Germinal center (tissue), 1 donor: ENCODE measurements at places on chromosomes 1 and 21.

GRCh38 chr1:53658489-53659230, 80.3 kb downstream of the GLIS1 start:
- no peak for DNase-seq

DNA sequence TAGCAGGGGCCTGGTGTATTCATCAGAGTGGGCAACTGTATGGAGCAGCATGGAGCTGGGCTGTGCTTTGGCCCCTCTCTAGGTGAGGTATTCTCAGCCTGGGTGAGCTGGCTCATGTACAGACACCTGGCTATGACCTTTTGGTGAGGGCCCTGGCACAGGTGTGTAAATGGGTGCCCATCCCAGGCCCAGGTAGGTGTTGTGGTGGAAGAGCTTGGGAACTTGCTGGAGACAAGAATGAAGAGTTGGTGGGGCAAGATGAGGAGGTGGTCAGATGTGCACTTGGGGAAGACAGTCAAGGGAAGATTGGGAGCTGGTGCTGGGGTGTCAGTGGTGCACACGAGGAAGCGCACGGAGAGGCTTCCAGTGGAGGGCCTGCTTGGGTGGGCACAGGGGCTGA, 95.5 kb downstream of the TRIM11 start:
- no peak for DNase-seq

GRCh38 chr1:177490786-177491185, 320.0 kb downstream of the BRINP2 start:
- no peak for DNase-seq

DNA sequence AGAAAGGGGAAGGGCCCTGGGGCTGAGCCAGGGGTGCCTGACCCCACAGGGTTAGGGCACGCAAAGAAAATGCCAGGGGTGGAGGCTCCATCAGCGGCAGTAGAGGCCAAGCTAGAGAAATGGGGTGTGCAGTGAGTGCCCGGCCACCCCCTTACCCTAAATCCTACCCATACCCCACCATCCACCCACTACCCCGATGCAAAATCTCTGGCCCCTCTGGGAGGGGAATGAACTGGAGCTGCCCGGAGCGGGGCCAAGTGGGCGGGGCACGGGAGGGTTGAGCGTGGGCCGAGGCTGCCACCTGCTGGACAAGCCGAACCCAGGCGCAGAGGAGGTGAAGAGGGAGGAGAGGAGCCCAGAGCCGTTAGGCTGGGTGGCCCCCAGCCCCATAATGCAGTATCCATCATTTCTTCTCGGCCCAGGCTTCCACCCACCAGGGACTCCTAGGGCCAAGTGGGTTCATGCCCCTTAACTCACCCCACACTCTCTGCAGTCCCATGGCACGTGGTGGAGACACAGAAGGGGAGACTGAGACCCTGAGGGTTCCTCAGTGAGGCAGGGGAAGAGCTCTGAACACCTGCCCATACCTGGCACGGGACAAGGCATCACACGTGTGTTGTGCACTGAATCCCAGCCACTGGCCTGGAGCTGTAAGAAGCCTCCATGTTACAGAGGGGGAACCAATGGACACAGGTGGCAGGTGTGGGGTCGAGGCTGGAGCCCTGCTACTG, 1.4 kb upstream of the C1QC start:
- DNase-seq = peak; percentile 80

GRCh38 chr1:157994704-157995582, 1.5 kb downstream of the KIRREL1 start:
- DNase-seq = no peak

GRCh38 chr1:193473932-193474331, 287.5 kb upstream of the B3GALT2 start:
- DNase-seq = no peak

- no peak for DNase-seq
Observed at GRCh38 chr1:115129071-115129640, 39.9 kb upstream of the TSPAN2 start.

GRCh38 chr1:42932442-42932941, 26.2 kb downstream of the SLC2A1 start:
- no peak for DNase-seq

- DNase-seq = no peak
Observed at GRCh38 chr1:227944090-227944930, 3.4 kb downstream of the WNT9A start.

- no peak for DNase-seq
Observed at GRCh38 chr1:107000902-107001301, 55.6 kb upstream of the PRMT6 start.

GRCh38 chr1:182248721-182249120, 142.9 kb downstream of the GLUL start:
- DNase-seq = no peak

DNA sequence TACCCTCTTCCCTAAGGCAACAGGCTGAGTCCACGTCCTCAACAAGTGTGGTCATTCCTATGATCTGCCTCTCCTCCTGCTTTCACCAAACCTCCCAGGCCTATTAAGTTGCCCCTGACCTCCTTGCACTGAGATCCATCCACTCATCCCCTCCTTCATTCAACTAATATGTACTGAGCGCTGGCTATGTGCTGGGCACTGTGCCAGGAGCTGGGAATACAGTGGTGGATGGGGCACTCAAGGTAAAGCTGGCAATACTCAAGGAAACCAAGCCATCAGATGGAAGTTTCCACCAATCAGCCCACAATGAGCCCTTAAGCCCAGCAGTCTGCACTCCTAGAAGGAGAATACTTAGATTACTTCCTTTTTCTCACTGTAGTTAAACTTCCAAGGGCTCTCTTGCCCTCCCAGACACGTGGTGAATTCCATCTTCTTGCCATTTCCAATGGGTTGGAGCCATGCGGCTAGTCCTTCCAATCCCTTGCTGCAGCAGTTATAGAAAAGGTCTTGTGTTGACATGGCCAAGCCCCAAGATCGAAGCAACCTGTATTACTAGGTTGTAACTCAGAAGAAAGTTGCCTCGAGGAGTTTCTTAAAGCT, 279.9 kb upstream of the RUNX1 start:
- DNase-seq = no peak

GRCh38 chr1:48200166-48200900, 22.2 kb upstream of the SLC5A9 start:
- no peak for DNase-seq

- DNase-seq = no peak
Observed at GRCh38 chr21:32981096-32981495, 44.6 kb upstream of the OLIG2 start.

DNA sequence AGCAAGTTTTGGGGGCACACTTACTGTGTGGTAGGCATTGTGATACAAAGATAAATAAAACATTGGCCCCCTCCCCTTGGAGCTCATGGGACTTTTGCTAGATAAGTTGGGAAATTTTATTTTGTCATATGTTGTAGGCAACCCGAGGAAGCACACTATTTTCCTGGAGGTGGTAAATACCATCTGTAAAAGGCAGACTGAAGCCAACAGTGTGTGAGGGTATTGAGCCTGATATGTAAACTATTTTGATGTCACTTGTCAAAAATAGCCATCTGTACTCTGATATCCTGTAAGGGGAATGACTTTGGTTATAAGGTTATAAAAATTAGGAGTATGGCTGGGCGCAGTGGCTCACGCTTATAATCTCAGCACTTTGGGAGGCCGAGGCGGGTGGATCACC, 30.6 kb downstream of the VANGL2 start:
- DNase-seq = no peak

- no peak for DNase-seq
Observed at GRCh38 chr1:218741852-218742251, 396.7 kb downstream of the TGFB2 start.

DNA sequence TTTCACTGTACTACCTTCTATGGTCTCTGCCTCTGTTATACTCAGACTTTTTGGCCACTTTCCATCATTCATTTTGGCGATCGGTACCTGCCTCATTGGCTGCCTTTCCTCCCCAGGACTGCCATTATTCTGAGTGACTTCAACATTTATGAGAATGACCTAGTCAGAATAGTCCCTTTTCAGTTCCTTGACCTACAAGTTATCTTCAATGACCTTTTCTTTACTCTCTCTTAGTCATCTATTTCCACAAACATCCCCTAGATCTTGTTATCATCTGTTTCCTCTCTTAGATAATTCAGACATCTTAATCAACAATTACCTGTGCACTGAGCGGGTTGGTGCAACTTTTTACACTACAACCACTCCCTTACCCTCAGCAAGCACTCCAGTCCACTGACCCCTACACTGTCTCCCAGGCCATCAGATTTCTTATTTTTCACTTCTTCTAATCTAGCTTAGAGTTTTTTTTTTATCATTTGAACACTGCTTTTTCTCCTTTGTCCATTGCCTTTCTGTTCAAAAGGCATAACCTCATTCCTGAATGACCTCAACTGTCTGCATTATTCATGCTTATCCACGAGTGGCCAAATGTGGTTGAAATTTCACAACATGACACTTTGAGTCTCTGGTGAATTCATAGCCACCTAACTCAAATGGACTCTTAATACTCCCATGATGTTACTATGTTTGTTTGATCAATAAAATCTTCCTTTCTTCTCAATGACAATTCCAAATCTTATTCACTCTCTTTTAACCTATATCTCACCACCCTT, 112.7 kb downstream of the HMCN1 start:
- DNase-seq = no peak

DNA sequence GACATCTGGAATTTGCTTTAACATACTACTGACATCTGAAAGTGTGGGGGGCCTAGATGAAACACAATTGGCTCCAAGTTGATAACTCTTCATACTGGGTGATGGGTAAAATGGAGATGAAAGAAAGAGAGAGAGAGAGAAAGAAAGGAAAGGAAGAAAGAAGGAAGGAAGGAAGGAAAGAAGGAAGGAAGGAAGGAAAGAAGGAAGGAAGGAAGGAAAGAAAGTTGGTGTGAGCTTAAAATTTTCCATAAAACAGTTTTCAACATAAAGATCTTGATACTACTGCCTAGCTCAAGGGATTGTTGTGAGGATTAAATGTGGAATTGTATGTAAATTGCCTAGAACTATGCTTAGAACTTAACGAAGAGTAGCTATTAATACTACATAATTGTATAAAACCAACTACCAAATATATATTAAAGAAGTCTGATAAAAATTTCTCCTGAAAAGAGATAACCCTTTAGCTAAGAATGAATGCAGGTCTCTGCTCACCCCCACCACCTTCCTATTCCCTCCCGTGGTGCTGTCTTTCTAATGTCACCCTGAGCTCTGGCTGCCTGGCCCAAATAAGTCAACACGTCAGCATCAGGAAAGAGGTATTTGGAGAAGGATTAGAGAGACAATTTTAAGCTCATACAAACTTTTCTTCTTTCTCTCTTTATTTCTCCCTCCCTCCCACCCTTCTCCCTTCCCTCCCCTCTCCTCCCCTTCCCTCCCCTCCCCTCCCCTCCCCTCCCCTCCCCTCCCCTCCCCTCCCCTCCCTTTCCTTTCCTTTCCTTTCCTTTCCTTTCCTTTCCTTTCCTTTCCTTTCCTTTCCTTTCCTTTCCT, 89.3 kb upstream of the SGIP1 start:
- DNase-seq = no peak

- DNase-seq = no peak
Observed at GRCh38 chr1:93673163-93673829, 8.3 kb downstream of the BCAR3 start.
